ENCODE measurements at places on chromosomes 5 and 9.

DNA sequence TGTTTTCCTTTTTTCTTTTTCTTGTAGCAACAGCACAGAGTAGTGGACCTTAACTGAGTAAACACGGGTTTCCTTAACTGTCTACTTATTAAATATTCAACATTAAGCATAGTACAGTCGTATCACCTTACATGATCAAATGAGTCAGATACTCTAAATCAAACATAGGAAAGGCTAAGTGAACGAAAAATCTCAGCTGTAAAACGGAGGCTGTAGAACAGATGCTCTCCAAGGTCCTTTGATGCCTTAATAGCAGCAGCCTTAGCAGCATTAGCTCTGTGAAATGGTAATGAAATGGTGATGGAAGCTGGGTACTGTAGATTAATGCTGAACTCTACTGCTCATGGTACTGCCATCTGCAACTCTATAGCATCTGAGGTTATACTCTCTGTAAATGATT is 1433.3 kb upstream of the C9orf72 start:
- no peak for DNase-seq

DNA sequence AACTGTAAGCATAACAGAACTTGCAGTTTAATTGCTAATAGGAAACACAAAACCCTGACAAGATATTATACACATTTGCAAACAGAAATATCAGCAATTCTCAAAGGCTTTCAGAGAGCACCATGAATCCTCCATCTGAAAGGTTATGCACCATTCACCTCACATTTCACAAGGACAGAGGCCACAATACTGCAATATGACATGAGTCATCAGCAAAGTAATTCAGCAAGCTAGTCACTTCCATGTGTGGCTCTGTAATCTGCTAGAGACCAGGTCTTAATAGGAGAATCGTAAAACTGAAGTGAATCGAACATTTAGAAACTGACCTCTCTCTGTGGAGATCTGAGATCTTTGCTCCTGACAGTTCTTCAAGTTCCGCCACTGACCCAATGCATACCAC is 28.3 kb downstream of the IARS1 start:
- no peak for DNase-seq

DNA sequence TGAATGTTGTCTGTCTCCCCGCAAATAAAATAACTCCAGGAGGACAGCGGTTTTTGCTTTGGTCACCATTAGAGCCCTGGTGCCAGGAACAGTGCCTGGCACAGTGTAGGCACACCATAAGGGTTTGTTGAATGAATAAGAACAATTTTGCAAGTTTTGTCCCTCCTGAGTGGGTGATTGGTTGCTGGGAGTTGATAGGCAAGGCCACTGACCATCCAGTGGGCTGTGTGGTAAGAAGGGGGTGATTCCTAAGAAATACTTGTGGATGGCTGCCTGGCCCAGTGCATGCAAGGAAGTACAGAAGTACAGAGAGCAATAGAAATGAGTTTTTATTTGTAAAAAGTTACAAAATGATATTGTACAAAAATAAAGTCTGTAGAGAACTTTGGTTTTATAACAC is 27.5 kb downstream of the GDNF start:
- DNase-seq = no peak

DNA sequence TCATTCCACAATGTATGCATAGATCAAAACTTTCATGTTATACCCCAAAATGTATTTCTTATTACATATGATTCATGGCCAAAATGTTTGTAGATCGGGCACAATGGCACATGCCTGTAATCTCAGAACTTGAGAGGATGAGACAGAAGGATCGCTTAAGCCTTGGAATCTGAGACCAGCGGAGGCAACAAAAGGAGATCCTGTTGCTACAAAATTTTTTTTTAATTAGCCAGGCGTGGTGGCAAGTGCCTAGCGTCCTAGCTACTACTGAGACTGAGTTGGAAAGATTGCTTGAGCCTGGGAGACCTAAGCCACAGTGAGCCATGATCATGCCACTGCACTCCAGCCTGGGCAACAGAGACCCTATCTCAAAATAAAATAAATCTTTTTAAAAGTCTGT is 89.9 kb downstream of the MAPKAP1 start:
- no peak for DNase-seq

- DNase-seq = no peak
Observed at GRCh38 chr9:76617497-76618175, 146.6 kb upstream of the PCA3 start.

GRCh38 chr9:24832307-24832706 is 286.6 kb upstream of the IZUMO3 start:
- no peak for DNase-seq

- no peak for DNase-seq
Observed at GRCh38 chr5:135194573-135195269, 160.7 kb upstream of the PITX1 start.

DNA sequence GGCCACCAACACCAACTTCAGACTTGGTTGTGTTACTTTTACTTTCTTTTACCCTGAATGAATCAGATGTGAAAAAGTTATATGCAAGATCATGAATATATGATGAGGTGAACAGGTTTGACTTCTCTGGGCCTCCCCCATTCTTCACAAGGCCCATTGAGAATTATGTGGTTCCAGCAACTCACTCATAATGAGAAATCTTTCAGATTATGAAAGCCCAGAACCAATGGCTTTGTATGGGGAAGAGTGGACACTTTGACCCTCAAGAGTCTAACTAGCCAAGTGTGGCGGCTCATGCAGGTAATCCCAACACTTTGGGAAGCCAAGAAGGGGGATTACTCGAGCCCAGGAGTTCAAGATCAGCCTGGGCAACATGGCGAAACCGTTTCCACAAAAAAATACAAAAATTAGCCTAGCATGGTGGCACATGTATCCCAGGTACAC is 16.1 kb upstream of the LNPEP start:
- DNase-seq = no peak

DNA sequence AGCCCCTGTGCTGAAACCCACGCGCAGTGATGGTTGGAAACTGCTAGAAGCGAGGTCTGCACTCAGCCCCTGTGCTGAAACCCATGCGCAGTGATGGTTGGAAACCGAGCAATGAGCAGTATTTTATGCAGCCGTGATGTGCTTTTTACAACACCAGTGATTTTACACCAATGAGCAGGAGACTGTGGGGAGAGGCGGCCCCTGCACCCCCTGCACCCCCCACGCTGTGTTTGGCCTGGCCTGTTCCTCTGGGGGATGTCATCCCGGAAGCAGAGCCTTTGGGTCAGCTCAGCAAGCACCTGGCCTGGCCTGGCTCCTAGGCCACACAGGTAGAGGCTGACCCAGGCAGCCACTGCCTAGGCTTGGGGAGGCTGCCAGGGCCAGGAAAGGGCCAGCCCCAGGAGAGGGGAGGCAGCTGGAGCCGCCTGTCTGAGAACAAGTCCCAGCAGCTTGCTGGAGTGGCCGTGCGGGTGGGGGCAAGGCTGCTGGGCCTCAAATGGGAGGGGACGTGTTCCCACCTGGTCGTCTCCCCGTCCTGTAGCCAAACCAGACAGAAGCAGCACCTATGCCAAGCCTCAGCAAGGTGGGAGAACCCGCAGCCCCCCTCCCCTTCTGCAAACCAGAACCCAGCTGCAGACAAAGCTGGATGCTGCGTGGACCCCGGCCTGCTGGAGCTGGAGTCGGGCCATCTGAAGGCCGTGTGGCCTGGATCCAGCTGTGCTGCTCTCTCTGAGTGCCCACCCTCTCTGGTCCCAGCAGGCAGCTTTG is 46.8 kb downstream of the DBH start:
- no peak for DNase-seq

DNA sequence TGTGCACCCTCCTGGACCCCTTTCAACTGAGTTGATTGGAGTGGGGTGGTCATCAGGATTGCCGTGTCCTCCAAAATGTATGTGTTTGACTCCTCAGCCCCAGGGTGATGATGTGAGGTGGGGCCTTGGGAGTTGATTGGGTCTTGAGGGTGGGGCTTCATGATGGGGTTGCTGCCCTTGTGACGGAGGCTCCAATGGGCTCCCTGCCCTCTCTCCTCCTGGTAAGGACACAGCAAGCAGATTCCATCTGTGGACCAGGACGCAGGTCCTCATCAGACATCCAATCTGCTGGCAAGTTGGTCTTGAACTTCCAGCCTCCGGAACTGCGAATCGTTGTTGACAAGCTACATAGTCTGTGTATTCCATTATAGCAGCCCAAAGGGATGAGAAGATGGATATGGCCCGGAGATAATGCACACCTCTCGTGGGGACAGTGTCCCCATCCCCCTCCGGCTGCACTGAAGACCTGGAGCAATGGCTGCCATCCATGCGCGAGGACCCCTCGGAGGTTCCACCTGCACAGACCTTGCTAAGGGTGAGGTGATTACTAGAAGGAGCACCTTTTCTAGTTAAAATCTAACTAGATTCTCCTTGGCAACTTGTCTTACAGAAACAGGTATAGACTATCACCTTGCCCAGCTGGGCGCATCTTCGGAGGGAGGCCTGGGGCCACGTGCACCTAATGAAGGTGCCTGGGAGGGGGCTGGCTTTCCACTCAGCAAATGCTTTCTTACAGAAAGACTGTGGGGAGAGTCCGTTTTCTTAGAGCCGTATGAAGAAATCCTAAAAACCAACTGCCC is 75.7 kb upstream of the IRX4 start:
- no peak for DNase-seq

GRCh38 chr5:101160002-101160401 is 256.9 kb upstream of the ST8SIA4 start:
- no peak for DNase-seq
